Memory B cell (primary cell): ENCODE measurements at places on chromosomes 2 and 18.

DNA sequence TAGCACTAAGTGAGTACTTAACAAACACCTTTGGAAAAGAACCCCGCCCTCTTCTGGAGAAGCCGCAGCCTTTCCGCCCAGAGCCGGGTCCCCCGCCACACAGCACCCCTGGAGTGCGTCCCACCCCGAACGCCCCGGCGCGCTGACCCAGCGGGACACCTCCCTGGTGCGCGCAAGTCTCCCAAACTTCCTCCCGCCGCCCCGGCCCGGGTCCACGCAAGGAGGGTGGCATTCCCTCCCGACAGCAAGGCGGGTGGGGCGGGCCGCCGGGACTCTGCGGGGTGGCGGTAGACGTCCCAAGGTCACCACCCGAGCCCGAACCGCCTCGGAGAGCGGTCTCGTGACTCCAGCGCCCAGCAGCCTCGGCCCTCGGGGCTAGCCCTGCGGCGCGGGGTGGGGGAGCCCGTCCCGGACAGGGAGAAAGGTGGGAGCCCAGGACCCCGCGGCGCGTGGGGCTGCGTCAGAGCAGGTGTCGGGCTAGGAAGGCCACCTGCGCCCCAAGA is 598 bp downstream of the CCDC93 start:
- DNase-seq = peak; percentile 33

GRCh38 chr2:64263315-64263714 is 119.1 kb upstream of the PELI1 start:
- DNase-seq = no peak

GRCh38 chr18:59220164-59220783 is 316 bp downstream of the GRP start:
- no peak for DNase-seq

- DNase-seq = no peak
These were observed 24.7 kb downstream of the LGALSL start for GRCh38 chr2:64478502-64479230.

DNA sequence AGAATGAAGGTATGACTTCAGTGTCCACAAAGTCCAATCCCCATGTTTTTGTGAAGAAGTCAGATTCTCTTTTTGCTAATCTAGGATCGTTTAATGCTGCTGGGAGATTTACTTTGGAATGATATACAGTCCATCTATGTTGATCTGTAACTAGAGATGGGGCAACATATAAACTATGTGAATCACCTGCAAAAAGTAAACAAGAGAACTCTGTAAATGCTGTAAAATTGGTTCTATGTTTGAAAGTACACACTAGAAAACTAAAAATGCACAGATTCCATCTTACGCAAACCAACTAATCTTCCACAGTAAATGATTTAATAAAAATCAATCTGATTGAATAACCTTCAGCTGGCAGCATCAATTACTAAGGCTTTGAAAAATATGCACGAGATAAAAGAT is 37.5 kb downstream of the VPS54 start:
- no peak for DNase-seq

GRCh38 chr2:45885171-45885621 is 233.7 kb downstream of the PRKCE start:
- no peak for DNase-seq

GRCh38 chr2:222946700-222947287 is 86.0 kb downstream of the ACSL3 start:
- DNase-seq = no peak

DNA sequence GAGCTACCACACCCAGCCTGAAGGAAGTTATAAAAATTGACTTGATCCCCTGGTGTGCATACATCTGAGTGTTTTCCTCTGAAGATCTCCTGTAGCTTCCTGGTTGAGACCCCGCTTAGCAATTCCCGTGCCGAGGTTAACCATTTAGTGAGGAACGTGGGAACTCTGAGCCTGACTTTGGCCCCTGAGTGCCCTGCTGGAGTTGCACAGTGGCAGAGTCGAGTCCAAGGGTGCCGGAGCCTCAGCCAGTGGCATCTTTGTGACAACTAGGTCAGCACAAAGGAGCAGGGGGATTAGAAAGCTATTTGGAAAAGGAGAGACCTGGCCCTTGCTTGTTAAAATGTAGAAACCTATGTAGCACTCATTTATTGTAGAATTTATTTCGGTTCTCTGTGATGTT is 561.2 kb upstream of the SALL3 start:
- no peak for DNase-seq

GRCh38 chr2:227450311-227450841 is 21.6 kb upstream of the AGFG1 start:
- DNase-seq = no peak

DNA sequence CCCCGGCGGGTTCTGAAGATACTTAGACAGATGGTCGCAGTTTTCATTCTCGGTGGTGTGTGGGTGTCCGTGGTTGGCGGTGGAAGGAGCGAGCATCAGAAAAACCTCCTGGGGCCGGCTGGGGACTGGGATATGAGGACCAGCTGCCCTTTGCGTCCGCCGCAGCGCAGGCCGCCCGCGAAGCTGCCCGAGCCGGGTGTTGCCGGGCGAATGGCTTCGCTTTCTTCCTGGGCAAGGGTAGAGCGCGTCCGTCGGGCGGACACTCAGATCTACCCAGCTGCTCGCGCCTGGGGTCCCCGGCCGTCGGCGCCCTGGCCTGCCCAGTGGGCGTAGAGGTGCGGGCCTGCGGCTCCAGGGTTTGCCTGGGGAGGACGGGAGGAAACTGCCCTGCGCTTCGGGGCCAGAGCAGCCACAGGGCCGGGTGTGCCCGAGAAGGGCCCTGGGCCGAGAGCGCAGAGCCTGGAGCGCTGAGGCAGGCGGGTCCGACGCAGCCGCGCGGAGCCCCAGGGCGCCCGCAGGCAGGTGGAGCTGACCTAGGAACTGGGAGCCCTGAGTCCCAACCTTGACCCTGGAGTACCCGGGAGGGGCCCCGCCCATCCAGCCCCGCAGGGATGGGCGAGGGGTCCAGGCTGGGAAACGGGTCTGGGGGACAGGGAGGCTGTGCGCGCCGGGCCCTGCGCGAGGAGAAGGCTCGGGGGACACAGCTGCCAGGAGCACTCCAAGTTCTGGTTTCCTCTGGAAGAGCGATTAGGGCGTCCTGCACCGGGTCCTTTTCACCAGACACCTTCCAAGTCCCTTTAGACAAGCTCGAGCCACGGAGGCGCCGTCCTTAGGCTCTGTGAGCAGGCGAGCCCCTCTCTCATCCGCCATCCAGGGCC is 1.3 kb downstream of the TWIST2 start:
- no peak for DNase-seq

DNA sequence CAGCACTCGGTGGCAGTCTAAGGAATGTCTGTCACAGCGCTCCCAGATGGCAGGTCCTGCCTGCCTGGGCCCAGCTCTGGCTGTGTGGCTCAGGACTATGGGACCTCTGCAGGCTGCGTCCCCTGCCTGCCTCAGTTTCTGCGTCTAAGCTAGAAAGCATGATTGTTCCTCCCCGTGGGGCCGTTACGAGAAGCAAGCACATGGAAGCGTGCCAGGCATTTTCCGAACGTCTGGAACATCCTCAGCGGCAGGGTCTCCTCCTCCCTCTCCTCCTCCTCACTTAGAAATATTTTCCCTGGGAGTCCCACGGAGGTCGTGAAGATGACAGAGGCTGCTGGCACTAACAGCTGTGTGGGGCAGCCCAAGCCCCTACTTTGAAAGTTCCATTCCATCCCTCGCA is 43.3 kb downstream of the LRRFIP1 start:
- DNase-seq = no peak

- no peak for DNase-seq
These were observed 158.6 kb upstream of the LTBP1 start for GRCh38 chr2:32788114-32788513.

- no peak for DNase-seq
These were observed 43.4 kb upstream of the SEC11C start for GRCh38 chr18:59096098-59096789.

DNA sequence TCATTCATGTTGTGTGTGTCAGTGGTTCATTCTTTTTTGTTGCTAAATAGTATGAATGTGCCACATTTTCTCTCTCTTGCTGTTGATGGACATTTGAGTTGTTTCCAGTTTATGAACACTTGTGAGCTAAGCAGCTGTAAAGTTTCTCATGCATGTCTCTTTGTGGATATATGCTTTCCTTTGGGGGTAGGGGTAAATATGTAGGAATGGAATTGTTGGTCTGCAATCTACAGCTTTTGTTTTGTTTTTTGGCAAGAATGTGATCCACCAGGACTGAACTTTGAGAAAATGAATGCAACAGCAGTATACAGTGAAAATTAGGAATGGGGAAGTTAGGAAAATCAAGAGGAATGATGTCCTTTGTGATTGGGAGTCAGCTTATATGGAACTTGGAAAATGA is 226.3 kb downstream of the CDCA7 start:
- DNase-seq = no peak

DNA sequence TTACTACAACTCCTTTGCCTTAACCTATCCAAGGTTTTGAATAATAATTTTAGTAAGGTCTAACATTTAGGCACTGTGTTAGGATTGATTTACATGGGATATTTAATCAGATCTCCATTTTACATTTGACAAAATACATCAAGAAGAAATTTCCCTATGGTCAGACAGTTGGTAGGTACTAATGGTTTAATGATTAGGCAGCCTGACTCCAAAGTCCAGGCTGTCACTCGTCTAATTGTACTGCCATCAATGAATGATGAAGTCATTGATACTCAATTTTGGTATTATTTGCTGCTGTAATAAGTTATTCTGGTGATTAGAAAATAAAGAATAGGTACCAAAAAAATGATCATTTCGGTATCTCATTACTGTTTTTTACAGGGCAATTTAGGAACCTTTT is 14.1 kb downstream of the BBS5 start:
- no peak for DNase-seq

DNA sequence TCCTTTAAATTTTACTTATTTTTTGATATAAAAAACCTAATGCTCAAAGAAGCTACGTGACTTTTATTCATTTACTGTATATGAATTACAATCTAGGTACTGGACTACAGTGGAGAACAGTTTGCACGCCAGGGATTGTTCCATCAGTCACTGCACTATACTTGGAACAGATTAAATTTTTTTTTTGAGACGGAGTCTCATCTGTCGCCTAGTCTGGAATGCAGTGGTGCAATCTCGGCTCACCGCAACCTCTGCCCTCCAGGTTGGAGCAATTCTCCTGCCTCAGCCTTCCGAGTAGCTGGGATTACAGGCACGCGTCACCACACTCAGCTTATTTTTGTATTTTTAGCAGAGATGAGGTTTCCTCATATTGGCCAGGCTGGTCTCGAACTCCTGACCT is 330.0 kb upstream of the SLC14A2 start:
- DNase-seq = no peak

DNA sequence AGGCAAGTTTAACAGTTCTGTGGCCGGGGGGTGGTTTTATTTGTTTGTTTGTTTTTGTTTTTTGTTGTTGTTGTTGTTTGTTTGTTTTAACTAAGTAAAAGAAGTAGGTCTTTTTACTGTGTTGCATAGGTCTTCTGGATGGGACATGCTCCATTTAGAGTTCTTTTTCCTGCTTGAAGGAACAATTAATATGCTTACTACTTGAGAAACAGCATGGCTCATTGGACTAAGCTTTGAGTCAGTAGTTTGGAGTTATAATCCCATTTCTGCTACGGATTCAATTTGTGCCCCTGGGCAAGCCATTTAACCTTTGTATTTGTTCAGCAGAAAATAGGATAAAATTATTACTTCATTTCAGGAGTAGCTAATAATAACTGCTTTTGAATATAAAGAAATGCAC is 8.7 kb upstream of the ACVR2A start:
- no peak for DNase-seq

DNA sequence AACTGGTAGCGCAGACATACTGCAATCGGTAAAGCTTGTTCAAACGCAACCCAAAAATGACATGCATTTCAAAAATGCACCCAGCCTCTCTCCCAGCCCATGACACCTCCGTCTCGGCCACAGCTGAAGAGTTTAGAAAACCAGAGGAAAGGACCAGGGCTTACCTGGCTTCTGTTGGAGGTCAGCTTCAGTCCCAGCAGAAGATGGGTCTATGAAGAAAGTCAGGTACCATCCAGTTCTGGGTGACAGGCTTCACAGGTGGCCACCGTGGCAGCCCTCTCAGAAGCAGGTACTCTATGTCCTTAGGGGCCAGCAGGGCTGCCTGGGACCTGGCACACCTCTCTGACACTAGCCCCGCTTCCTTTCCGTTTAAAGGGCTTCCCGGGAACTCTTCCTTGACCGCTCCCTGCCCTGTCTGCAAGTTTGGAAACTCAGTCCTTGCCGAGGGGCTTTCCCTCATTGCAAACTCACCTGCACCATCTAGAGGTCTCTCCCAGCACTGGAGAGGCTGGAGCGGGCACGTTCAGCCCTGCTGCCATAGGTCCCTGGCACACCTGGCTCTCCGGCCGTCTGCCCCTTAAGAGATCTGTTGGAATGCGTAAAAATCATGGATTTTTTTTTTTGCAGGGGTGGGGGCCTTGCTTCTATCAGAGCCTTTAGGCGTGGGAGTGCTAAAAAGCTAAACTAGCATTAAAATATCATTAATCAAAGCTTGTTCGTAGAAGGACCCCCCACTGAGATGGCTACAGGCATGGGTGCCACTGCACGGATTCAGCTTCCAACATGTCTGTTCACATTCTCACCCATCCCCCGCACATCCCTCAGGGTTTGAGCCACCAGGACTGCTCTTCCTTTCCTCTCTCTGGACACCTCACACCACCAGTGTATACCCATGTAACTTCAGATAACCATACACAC is at the start of gene EDAR:
TSS of gene EDAR (minus strand) at position 425 of the 918 bp plus-strand sequence. CDS start 58,206 bp downstream, outside the sequence.
- DNase-seq = no peak

DNA sequence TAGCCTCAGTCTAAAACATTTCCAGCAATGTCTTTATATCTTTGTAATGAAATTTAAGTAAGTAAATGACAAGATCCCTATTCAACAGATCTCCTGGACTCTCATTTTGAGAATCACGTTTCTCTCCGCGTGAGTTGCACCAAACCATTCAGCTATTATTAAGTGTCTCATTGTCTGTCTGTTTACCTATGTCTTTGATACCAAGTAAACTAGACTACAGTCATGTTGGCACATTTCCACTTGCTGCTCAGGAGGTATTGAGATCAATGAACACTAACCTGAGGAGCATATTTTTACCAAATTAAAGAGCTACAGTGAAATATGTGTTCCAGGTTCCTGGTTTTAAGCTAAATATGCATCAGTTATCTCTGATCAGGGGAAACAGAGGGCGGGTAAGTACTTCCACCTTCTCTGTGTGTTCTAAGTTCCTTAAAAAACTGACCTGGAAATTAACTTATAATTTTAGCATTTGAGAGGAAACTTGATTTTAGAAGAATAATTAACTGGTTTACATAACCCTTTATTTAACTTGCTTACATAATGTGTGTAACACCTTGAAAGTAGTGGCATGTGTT is 125.8 kb downstream of the OSBPL6 start:
- DNase-seq = no peak

DNA sequence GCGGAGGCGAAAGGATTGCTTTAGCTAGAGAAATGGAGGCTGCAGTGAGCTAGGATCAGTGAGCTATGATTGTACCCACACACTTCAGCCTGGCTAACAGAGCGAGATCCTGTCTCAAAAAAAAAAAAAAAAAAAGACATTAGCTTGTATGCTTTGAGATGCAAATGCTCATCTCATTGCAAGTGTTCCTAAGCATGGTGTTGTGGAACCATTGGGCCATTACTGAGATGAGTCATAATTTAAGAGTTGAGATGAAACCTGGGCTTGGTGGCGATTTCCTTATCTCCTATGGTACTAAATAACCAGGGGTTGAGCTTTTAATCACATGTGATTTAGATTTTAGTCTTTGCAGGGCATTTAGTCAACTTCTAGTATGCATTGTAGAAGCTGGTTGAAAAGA is 2.2 kb downstream of the PLEKHA3 start:
- DNase-seq = no peak
